Activated CD4-positive, alpha-beta memory T cell treated with anti-CD3 and anti-CD28 coated beads, Interleukin-2, amount 10 ng/mL, durations not matched to agents 7 days and 5 days (primary cell): ENCODE measurements at places on chromosomes 1 and 21.

DNA sequence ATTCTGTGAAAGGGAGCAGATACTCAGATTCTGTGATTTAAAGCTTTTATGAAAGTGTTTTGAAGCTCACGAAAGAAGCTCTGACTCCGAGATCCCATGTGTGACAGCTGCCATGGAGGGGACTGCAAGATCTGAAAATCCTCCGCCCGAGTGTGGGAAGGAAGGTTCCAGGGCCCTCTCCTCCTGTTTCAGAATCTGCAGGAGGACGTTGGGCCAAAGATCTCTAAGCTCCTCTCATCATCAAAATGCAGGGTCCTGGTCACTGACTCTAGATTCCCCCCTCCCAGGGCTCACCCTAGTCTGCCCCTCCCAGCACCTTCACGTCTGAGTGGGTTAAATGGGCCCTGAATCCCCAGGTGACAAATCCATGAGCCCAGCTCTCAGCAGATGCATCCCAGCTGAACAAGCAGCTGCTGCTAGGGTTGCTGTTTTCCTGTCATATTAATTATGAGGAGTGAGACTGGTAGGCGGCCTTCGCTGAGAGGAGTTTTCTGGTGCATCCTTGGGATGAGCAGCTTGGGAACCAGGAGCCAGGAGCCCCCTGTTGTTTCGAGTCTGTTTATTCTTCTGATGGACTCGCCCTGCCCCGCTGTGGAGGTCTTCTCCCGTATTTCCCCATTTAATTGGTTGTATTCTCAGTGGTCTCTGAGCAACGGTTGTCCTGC is 402.0 kb downstream of the MATN1 start:
- no peaks in the 10 kb centered on the region for H3K36me3 ChIP-seq
- no peaks in the 10 kb centered on the region for H3K27me3 ChIP-seq
- H3K4me1 ChIP-seq = no peaks in the 10 kb centered on the region
- no peak overlapping the region for H3K4me3 ChIP-seq

DNA sequence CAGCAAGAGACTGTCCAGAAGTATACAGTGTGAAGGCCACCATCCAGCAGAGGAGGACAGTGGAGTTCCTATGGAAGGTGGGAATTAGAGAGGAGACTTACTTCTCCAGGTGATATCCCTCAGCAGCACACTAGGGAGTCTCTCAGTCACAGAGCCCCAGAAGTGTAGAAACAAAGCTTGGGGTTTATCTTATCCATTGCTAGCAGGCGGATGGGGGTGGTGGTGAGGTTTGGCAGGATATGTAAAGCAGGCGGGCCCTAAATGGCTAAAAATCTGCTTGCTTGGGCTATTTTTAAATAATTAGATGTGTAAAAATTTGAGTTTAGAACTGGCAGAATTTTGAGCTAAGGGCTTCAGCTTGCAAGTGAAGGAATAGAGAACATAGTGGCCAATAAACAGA is 50.1 kb upstream of the RGS18 start:
- H3K4me1 ChIP-seq = no peaks in the 10 kb centered on the region
- no peaks in the 10 kb centered on the region for H3K36me3 ChIP-seq
- no peak for DNase-seq
- no peaks in the 10 kb centered on the region for H3K27me3 ChIP-seq

DNA sequence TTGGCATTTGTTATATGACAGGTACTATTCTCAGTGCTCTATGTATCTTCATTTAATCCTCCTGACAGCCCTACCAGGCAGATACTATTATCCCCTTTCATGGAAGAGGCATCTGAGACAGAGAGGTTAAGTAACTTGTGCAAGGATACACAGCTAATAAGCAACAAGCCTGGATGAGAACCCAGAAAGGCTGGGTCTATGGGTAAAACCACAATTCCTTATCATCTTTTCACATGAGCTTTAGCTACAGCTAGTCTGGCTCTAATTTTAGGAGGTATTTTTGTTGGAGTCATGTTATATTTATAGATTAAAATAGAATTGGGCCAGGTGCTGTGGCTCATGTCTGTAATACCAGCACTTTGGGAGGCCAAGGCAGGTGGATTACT is 27.7 kb downstream of the DNTTIP2 start:
- no peak overlapping the region for H3K4me3 ChIP-seq
- H3K27me3 ChIP-seq = peaks cover 20% of the 10 kb centered on the region
- no peak overlapping the region for H3K27ac ChIP-seq
- peaks cover 22% of the 10 kb centered on the region for H3K4me1 ChIP-seq

DNA sequence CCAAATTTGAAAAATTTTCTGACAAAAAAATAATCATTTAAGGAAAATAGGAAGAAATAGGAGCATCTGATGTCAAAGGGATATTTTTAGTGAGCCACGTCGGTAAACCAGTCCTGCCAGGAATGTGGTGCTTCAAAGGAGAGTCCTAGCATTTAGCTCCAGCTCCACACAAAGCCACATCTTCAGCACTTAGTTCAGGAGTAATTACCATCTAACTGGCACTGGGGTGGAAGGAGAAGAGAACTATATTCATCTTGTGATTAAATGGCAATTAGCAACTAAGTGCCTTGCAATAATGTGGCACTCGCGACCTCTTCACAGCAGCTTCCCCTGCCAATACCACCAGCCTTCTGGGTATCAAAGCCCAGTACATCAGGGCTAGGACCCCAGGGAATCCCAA is 409.1 kb downstream of the SETD4 start:
- H3K4me3 ChIP-seq = no peak overlapping the region
- no peaks in the 10 kb centered on the region for H3K36me3 ChIP-seq
- H3K4me1 ChIP-seq = no peaks in the 10 kb centered on the region
- no peak for DNase-seq

DNA sequence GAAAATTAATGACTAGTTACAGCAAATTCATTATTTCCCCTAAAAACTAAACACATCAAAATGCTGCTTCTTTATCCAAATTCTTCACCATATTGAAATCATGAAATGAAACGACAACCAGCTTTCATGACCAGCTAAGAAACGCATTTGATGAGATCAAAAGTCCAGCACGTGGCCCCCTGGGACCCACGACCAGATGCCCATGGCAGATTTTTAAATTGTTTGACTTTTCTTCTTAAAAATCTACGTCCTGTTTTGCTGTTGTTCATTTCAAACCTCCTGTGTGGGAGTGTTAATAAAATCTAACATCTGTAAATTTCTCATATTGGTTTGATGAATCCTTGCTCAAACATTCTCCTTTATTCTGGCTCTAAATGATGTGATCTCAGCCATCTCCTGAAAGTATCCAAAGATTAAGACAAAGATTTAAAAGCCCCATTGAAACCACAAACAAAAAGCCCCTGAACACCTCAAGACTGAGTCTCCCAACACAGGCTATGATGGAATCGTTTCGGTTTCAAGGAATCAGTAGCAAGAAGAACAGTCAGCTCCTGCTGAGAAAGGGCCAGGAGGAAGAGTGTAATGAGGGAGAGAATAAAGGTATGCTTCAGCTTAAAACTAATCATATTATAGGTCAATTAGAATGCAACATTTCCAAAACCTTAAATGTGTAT is 523.6 kb downstream of the SMYD3 start:
- H3K27me3 ChIP-seq = no peaks in the 10 kb centered on the region
- no peaks in the 10 kb centered on the region for H3K36me3 ChIP-seq
- peaks cover 8% of the 10 kb centered on the region for H3K4me1 ChIP-seq
- no peak overlapping the region for H3K27ac ChIP-seq
- no peak overlapping the region for H3K4me3 ChIP-seq
